Stimulated activated CD4-positive, alpha-beta T cell treated with anti-CD3 and anti-CD28 coated beads, Interleukin-4, amount 100 ng/mL, for 24 hours (primary cell): ENCODE measurements at places on chromosomes 4 and X.
A peak's percentile ranks its signal among the peaks of the same experiment; 100 is the strongest.

DNA sequence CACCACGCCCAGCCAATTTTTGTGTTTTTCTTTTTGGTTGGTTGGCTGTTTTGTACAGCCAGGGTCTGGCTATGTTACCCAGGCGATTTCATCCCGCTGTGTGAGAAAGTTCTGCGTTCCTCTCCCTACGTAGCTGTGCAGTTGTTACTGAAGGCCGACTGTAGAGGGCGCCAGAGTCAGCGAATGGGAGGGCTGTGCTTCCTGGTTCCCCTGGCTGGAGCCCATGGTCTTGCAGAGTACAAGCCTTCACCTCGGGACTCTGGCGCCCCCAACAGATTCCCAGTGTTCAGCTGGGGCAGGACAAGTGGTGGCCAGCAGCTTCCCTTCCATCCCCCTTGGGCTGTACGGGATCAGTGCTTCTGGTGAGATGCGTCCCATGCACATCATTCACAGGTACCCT is 5.6 kb upstream of the CT45A1 start:
- DNase-seq: peak; percentile 5

GRCh38 chr4:2251073-2251794 is 9.3 kb upstream of the HAUS3 start:
- DNase-seq: no peak

GRCh38 chrX:140034916-140035315 is 69.6 kb upstream of the CXorf66 start:
- DNase-seq: no peak

DNA sequence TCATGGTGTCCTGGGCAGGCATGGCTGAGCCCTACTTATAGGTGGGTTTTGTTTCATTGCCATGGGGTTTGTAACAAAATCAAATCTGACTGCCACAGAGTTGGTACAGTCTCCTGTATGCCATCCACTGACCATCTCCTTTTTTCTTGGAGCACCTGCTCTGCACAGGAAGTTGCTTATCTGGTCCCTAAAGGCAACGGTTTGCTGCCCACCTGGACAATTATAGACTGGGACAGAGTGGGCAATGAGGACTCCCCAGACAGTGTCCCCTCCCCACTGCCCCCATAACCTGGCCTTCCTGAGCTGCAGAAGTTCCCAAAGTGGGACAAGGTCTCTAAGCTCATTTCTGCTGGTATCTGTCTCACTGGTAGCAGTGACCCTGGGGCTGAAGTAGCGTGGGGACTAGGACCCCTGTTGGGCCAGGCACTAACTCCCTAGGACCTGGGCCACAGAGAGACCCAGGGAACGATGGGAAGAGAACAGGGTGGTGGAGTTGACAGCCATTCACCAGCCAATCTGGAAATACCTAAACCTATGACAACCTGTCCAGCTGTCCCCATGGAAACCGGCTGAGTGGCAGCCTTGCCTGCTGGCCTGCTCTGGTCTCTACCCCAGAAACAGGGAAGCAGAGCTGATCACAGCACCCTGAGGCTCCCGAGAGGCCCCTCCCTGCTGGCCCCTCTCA is 64.7 kb downstream of the WFS1 start:
- DNase-seq: no peak

- no peak for DNase-seq
These were observed 244.2 kb downstream of the PACRGL start for GRCh38 chr4:20944451-20944850.

GRCh38 chrX:17403189-17403691 is 28.2 kb downstream of the NHS start:
- DNase-seq: no peak

DNA sequence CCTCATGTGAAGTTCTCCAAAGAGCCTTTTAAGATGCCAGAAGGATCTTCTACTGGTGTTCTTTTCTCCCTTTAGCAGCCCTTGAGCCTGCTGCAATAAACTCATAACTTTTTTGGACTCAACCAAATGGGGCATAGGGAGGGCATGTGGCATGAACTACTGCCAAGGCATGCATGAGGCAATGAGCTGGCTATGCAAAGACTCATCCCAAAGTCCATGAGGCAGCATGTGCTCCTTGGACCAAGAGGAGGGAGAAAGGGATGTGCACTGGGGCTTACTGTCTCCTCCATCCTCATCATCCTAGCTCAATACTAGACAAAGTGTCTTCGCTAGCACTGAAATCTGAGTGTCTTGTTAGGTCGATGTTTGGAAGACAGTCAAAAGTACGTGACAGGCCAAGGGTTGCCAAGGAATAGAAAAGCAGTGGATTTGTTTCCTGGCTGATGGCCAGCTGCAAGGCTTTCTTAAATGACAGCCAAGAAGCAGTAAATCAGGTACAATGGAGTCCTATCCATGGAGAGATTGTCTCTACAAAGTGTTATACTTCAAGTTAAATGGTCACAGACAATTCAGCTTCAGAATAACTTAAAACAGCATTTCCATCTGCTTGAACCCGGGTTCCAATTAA is 44.5 kb upstream of the ATXN3L start:
- DNase-seq: no peak

GRCh38 chrX:37942170-37942569 is 64.2 kb upstream of the SYTL5 start:
- DNase-seq: no peak

DNA sequence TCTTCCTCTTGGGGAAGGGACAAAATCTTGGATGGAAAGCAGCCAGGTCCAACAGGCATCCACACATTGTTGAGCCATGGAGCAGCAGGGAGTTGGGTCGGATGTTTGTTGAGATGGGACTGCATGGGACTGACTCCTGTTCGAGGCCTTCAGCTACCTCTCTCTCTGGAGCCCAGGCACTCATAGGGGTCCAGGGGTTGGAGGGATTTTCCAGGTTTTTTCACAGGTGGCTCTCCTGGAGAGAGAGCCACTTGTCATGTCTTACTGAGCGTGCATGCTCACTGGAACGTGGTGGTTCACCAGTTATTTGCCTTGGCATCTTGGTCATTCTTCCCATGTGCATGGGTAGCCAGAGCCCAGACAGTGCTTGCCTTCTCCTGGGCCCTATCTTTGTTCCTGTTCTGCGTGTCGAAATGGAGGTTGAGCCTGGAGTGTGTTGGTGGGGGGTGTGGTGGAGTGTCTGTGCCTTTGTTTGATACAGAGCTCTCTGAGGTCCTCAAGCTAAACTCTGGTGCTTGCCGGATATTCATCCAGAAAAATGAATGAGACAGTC is 60.6 kb downstream of the NBDY start:
- no peak for DNase-seq

- DNase-seq: no peak
These were observed 4.8 kb downstream of the SOWAHD start for GRCh38 chrX:119763181-119763580.

DNA sequence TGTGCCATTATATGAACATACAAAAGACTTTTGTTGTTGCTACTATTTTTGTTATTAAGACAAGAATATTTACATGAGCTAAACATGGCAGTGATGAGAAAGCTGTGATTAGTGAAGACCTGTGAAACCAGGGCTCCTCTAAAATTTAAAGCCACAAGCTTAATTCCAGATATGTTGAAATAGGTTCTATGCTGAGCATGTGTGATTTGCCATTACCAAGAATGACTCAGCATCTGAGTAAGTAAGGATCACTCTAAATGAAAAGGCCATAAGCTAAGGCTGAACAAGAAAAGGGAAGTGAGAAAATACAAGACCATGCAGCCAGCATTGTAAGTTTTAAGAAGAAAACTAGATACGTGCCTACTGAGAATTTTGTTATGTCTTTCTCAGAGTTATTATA is 75.9 kb upstream of the CAMK2D start:
- no peak for DNase-seq

- no peak for DNase-seq
These were observed 145.8 kb upstream of the SPRY1 start for GRCh38 chr4:123250843-123251242.

DNA sequence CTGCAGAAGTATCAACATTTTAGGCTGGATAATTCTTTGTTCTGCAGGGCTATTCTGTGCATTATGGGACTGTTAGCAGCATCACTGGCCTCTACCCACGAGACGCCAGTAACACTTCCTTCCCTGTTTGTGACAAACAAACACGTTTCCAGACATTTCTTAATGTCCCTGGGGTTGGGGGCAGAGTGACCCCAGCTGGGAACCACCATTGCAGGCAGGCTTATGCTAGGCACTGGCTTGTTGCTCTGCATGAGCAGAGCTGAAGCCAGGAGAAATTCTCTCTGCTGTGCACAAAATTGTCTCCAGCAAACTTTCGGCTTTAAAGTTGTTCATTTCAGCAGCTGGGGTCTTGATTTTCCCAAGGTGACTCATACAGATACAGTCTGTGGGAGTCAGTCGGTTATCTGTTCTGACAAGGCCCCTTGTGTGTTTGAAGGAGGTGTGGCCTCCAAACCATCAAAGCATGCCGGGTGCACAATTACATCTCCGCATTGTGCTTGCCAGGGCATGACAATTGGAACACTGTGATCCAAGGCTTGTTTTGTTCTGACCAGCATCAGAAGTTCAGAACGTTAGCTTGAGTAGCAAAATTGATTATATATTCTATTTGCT is 156.4 kb upstream of the BOD1L1 start:
- DNase-seq: no peak

DNA sequence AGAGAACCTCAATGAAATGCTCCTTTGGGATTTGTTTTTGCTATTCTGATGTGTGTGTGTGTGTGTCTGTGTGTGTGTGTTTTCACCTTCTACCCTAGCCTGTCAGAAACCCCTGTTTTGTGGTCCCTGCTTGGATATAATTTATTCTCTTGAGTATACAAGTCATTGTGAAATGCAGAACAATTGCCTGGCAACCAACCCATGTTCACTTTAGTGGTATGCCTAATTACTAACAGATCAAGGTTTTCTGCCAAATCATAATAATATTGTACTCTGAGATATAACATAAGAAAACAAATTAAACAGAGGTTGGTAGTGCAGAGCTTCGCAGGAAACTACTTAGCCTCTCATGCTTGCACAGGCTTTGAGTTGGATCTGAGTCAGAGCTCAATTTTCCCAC is 7.0 kb upstream of the TET2 start:
- no peak for DNase-seq

DNA sequence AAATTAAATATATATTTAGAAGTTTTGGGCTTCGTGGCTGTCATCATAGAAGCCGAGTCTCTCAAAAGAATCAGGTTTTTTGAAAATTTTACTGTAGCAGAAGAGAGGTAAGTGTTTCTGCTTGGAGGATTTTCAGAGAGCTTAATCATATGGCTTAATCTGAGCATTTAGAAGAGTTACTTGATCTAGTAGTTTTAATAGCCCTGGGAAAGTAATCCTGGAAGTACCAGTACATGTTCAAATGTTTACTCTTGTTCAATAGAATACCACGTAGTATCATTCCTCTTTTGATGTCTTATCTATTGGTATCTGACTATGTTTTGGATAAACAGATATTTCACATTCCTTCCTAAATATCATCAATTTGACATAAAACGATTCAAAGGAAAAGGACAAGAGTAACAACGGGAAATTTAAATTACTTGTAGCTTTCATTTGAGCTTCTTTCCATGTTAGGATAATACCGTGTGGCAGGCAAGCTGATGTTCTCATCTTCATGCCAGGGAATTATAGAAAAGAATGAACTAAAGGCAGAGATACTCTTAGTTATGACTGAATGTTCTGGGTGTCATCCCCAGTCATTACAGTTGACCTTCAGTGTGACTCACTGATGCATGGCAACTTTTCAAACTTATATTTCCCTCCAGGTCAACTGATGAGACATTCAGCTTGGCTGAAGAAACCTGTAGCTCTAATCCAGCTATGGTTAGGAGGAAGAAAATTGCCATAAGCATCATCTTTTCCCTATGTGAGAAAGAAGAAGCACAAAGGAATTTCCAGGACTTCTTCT is 89.8 kb downstream of the FNIP2 start:
- no peak for DNase-seq
